NCI-H460 (cell line): ENCODE measurements at places on chromosomes 4 and X. TPM values are rescaled to one million over a fixed set of nuclear protein-coding genes. Genes with fewer than 3 reads are reported as not detected.

GRCh38 chr4:107682306-107682705 lies 37.7 kb downstream of the PAPSS1 start:
- no peak for DNase-seq

- DNase-seq = no peak
Measured at GRCh38 chr4:99893839-99894160, 427 bp downstream of the LAMTOR3 start.

Gene TRPC5OS
- not detected in 2 replicates for total RNA-seq

GRCh38 chr4:107164962-107165475 lies 128.9 kb upstream of the DKK2 start:
- DNase-seq = no peak

GRCh38 chr4:145618210-145618931 lies 814 bp upstream of the MMAA start:
- DNase-seq = no peak

Gene CXCR3
- total RNA-seq = not detected in 2 replicates

DNA sequence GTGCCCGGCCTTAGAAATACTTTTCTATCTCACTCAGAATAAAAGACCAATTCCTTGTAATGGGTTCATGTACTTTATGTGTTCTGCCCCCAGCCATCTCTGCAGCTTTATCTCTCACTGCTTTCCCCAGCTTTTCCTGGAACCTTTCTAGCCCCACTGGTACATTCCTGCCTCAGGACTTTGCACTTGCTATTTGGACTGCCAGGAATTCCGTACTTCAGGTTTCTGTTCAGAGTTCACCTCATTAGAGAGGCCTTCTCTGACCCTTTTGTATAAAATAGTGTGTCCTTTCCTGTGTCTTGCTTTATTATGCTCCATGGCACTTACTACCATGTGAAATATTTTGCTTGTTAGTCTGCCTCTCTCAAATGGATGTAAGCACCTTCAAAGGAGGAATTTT lies 112.5 kb downstream of the PDLIM5 start:
- DNase-seq = no peak

DNA sequence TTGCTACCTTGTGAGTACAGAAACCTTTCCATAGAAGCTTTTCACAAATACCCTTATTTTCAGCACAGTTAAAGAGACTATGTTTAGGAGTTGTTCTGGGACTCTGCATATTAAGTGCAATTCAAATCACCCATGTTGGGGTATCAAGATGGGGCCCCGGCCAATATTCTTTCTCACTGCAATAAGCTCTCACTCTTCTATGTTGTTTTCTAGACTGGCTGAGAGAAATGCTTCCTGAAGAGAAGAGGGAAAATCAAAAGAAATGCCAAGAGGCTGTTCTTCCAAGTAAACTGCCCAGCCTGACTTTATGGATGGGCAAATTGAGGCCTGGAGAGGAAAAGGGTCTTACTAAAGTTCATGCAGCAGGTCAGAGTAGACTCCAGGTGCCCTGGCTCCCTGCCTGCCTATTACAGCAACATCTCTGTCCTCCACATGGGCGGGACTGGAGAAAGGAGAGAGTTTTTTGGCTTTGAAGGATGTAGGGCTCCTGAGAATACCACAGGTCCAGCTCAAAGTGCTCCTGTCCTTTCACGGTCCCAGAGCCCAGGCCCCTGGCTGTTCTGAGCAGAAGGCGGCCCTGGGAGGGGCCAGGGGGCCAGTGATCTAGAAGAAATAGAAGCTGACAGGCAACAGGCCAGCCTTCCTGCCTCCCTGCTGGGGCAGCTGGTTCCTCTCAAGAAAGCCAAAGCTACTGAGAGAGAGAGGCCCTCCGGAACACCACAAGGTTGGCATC lies 745 bp upstream of the IQSEC2 start:
- no peak for DNase-seq

GRCh38 chrX:14616836-14617235 lies 87.5 kb downstream of the GLRA2 start:
- DNase-seq = no peak

DNA sequence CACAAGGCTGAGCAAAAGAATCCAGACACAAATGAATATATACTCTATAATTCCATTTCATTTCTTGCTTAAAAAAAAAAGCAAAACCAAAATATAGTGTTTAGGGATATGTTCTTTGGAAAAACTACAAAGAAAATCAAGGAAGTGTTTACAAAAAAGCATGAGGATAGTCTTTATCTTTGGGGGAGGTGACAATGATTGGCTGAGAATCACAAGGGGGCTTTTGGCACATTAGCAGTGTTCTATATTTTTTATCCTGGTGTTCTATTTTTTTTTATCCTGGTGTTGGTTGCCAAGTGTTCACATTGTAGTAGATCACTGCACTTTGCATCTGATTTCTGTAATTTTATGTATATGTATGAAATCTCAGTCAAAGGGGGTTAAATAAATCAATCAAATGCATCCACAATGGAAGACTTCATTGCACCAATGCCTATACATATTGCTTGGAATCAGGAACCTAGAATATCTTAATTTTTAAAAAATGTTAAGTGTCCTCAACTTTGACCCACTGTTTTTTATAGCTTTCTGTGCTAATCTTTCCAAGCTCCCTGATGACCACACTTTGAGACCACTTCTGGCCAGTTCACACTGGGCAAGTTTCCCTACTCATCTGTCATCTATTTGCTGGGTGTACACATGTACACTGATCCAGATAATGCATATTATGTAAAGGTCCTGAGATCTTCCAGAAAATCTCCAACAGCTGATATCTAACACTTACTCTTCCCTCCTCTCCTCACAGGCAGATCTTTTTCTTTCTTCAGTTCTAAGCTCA lies 3.7 kb downstream of the TBC1D9 start:
- DNase-seq = no peak

GRCh38 chr4:78787392-78788006 lies 11.3 kb downstream of the BMP2K start:
- no peak for DNase-seq

- no peak for DNase-seq
Measured at GRCh38 chr4:173138624-173139023, 30.0 kb upstream of the GALNT7 start.

DNA sequence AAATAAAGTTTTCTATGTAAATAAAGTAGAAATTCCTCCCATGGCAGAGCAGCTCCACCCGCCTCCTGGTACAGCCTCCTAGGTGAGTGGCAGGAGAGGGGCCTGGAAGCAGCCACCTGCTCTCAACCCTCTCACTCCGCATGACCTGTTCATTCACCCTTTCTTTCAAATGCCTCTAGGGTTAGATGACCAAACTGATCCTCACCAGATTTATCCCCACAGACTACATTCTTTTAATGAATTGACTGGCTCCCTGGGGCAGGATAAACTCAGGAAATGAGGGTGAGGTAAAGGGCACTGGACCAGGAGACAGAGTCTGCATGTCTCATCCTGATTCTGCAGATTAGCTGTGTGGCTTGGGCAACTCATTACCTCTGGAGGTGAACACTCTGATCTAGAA lies 32.6 kb upstream of the NKX6-1 start:
- DNase-seq = no peak

DNA sequence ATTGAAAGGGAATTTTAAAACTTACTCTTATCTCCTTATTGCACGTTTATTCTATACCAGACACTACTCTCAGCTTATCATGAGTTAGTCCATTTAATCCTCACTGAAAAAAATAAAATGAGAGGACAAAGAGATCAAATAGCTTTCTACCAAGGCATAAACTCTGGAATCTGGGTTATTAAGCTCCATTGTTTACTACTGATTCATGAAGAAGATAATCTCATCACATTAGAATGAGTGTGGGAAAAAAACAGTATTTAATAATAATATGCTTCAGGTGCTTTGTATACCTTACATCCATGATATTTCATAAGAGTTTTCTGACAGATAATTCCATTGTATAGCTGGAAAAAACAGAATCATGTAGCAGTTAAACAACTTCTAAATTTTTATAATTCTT lies 1092.6 kb downstream of the TECRL start:
- no peak for DNase-seq

- DNase-seq = peak; percentile 44
Measured at GRCh38 chrX:131791608-131792355, 231.3 kb upstream of the STK26 start.

GRCh38 chr4:16225167-16225862 lies 956 bp downstream of the TAPT1 start:
- no peak for DNase-seq
